ENCODE measurements at places on chromosomes 11 and 22.

- DNase-seq, result no peak
Measured at GRCh38 chr11:76327756-76328388, 53.1 kb downstream of the THAP12 start.

GRCh38 chr11:47987310-47987709 is 7.0 kb downstream of the PTPRJ start:
- no peak for DNase-seq

GRCh38 chr11:65529475-65530156 is 4.7 kb downstream of the SCYL1 start:
- no peak for DNase-seq

DNA sequence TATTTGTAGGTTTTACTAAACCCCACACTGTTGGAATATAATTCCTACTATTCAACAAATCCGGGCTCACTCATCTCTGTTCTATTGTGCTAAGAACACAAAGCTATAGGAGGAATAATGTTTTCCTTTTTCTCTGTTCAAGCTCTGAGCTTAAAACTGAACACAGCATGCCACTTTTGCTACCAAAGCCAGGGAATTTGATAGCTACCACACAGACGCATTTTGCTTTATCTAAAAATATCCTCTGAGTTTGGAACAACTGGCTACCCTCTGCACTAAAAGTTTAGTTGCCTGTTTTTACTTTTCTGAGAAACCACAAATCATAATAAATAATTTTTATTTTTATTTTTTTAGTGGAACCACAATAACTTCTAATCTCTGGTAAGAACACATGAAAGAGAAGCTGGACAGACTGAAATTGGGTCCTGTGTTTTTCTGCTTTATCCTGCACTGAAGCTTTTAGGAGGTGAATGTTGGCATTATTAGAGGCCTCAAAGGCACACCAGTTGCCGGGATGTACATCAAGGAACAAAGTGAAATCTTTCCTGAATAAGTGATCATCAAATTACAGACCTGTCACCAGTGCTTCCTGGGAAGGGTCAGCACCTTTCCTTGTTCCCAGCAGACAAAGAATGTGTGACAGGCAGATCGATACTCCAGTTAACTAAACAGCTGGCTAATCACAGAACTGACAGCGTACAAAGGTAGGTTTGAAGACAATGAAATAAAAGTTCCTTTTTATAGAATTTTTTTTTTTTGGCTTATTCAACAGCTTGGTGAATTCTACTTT is 523.2 kb upstream of the TENM4 start:
- no peak for DNase-seq

GRCh38 chr22:50002791-50003190 is 9.8 kb downstream of the IL17REL start:
- DNase-seq, result no peak

DNA sequence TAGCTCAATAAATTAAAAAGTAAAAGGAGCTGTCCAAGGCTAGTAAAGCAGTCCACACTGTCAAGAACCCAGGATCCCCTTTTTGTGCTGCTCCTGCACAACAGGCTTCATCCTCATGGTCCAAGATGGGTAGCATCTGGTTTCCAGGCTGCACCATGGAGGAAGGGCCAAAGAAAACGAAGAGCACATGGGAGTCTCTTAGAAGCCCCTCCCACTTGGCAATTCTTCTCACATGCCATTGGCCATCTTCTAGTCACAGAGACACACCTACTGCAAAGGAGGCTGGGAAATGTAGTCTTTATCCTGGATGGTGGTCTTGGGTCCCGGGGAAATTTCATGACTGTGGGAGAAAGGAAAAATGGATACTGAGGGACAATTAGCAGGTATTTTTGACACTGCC is 37.8 kb downstream of the PRR5L start:
- no peak for DNase-seq

- DNase-seq, result no peak
Measured at GRCh38 chr22:22025320-22026156, 43.0 kb upstream of the TOP3B start.

Measured in CD4-positive, alpha-beta memory T cell (primary cell).